Progenitor cell of endocrine pancreas (in vitro differentiated cells): ENCODE measurements at places on chromosomes 5 and 9.

- DNase-seq, result no peak
These were observed 145.5 kb downstream of the PRR16 start for GRCh38 chr5:120609570-120609969.

DNA sequence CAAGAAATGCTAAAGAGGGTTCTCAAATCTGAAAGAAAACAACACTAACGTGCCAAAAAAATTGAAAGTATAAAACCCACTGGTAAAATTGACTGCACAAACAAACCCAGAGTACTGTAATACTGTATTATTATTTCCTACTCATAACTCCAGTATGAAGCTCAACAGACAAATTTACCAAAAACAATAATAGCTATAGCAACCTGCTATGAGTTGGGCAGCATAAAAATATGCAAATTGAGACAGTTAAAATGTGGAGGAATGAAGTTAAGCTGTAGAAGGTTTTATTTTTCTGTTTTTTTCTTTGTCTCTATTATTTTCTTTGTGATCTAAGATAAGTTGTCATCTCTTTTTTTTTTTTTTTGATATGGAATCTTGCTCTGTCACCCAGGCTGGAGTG is 15.7 kb downstream of the KIF4B start:
- no peak for DNase-seq

- DNase-seq, result no peak
These were observed 203.6 kb downstream of the ALDH1A1 start for GRCh38 chr9:72749276-72749675.

GRCh38 chr5:133841831-133842750 is 126.3 kb downstream of the C5orf15 start:
- no peak for DNase-seq

DNA sequence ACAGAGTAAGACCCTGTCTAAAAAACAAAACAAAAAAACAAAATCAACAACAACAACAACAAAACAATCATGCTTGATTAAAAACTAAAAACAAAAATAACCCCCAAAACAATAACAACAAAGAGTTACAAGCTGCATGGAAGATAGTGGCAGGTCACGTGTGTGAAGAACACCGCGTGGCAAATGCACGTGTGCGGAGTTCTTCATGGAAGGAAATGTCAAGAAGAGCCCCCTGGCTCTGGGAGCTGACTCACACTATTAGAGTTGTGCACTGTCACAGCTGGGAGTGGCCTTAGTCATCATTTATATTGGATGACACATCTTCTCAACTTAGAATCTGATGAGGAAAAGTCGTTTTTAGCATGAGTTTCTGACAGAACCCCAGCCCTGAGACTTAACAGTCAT is 110.5 kb downstream of the JMY start:
- DNase-seq, result no peak

DNA sequence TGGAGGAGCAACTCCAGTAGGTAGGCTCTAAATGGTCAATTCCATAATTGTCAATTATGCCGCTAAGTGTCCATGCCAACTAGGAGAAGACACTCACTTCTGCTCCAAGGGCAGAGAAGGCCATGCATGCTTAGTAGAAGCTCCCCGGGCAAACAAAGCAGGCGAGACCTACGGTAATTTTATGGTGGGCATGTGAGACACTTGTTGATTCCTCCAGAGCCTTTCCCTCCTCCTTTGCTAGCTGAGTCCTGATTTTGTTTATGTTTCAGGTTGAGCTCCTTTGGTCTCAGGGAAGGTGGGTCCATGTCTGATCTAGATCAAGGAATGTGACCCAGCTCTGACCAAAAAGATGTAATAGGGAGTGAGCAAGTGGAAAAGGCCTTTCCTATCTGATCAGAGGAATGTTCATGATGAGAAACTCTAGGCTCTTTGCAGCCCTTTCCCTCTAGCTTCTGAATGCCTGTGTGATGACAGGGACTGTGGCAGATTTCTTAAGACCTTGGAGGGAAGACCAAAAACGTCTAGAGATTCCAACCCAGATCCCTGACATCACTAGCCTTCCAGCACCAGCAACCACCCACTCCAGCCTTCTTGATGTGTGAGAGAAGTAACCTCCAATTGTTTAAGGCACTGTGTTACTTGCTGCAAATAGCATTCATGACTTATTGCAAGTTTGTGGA is 7.7 kb upstream of the CPEB4 start:
- no peak for DNase-seq

DNA sequence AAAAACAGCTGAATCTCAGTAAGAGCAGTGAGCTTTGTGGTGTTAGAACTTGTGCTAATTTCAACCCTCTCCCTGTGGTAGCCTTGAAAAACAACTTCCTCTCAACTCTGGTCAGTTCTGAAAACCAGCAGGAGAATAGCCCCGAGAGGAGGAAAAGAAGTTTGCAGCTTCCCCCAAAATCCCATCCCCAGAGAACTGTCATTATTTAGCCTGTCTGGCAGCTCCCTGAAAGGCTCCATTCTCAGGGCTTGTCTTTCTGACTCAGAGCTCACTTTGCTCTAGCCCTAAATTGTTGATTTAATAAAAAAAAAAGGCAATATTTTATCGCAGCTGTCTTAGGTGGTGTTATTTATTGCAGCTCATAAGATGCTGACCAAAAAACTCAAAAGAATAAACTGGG is 11.4 kb upstream of the SLC45A2 start:
- no peak for DNase-seq

DNA sequence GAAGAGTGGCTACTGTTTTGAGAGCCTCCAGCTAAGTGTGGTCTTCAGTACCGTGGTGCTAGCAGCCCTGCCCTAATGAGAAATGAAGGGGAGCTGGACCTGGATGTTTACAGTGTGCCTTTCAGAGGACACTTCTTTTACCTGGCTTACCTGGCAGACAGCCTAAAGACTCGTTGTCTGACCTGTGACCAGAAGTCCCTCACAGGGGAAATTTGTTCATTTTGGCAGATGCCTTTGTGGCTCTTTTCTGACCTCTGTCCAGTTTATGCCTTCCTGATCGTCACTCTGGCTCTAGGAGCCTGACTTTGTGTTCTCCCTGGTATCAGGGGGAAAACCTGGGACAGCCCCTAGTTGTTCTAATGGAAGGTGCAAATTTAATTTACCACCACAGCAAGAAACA is 475.1 kb downstream of the DMRTA1 start:
- no peak for DNase-seq

DNA sequence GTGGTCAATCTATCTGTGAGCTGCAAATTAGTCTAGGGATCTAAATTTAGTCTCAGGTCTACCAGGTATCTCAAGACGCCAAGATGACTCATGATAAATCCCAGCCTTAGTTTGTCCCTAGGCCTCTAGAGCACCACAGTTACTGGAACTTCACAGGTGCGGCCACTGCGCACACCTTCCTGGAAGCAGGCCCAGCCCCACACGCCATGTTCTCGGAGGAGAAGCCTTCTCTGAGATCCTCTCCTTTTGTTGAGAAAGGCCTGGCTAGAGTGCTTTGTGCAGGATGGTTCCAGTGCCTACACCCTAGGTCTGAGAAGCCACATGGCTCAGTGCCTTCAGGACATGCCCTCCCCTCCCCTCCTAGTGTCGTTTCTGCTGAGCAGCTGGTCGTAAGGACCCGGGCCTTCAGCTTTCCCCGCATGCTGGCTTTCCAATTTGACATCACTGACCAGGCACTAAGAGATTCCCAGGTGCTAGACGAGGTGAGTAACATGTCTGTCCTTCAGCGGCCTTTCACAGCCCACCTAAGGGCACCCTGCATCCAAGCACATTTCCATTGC is 51.9 kb downstream of the IPPK start:
- no peak for DNase-seq

DNA sequence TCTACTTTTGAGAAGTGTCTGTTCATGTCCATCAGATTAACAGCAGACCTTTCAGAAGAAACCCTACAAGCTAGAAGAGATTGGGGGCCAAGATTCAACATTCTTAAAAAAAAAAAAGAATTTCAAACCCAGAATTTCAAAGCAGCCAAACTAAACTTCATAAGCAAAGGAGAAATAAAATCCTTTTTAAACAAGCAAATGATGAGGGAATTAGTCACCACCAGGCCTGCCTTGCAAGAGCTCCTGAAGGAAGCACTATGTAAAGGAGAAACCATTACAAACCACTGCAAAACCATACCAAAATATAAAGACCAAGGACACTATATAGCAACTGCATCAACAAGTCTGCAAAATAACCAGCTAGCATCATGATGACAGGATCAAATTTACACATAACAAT is 124.6 kb upstream of the PDE4D start:
- no peak for DNase-seq

- DNase-seq, result no peak
These were observed 551.7 kb downstream of the RAB3C start for GRCh38 chr5:59134471-59135163.

GRCh38 chr9:117359910-117360309 is 54.9 kb downstream of the ASTN2 start:
- no peak for DNase-seq

- no peak for DNase-seq
These were observed 33.7 kb downstream of the BTNL8 start for GRCh38 chr5:180932660-180933059.

- no peak for DNase-seq
These were observed 242.2 kb downstream of the PJA2 start for GRCh38 chr5:109167586-109167985.

DNA sequence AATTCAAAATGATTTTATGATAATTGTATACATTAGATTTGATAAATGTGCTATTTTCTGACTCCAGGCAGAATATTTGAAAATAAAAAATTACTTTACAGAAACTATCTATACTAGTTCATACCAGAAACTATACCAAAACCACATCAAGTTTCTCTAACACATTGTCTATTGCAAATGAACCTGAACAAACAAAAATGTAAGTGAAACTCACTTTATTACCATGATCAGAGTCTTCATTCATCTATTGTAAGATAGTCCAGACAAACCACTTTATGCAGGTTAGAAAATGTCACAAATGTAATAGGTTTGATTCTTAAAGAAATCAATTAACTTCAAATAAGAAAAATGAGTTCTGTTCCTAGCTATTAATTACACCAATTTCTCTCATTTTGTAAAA is 99.4 kb downstream of the OXCT1 start:
- DNase-seq, result no peak

- DNase-seq, result no peak
These were observed 16.3 kb downstream of the KLF9 start for GRCh38 chr9:70398145-70398556.

- DNase-seq, result no peak
These were observed 272.4 kb downstream of the ARRDC3 start for GRCh38 chr5:91110686-91111085.

GRCh38 chr9:28762167-28762566 is 1188.9 kb upstream of the C9orf72 start:
- DNase-seq, result no peak

DNA sequence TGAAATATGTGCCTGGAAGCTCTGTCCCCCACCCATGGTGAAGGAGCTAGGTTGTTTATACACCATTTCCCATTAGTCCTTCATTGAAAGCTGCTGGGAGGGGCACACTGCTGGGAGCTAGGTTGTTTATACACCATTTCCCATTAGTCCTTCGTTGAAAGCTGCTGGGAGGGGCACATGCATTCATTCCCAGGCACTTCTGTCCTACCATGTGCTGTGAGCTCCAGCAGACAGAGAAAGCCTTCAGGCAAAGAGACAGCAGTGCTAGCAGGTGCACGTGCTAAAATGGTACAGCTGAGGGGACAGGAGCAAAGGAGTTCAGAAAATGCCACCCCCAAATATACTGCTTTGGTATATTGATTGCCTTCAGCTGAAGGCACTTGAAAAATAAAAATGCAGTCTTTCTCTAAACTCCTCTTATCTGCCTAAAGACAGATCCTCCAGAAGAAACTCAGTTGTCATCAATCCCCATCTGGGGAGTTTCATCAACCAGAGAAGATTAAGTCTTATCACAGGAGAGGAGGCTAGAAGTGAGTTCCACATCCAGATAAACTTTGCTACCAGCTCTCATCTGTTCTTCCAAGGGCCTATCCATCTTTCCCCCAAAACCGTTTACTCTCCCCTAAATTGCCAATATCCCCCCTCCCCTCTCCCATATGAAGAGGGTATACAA is 27.7 kb upstream of the DAPK1 start:
- DNase-seq, result no peak

GRCh38 chr9:91047993-91048607 is 246.5 kb downstream of the SYK start:
- DNase-seq, result no peak

GRCh38 chr5:53087171-53087570 is 22.4 kb downstream of the MOCS2 start:
- DNase-seq, result no peak

GRCh38 chr5:36870399-36871040 is 6.0 kb upstream of the NIPBL start:
- no peak for DNase-seq

DNA sequence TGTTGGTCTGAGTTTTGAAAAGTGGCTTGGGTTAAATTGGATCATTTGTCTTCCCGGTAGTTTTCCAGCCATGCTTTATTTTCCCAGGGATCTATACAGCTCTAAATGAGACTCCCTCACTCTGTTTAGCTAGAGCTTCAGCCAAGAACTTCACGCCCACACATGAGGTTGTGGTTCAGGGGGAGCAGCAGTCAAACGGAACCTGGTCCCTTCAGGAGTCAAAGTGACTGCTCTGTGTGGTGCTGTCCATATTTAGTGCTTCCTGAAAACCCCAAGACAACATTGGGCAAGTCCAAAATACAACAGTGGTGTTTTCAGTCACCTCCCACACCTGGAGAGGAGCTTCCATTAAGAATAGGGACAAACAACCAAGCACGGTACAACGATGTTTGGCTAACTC is 90.5 kb downstream of the ANKH start:
- no peak for DNase-seq

GRCh38 chr5:43141211-43141610 is 20.5 kb downstream of the ZNF131 start:
- no peak for DNase-seq

GRCh38 chr9:93110311-93110855 is 14.4 kb downstream of the CARD19 start:
- no peak for DNase-seq

GRCh38 chr5:9497347-9497746 is 48.5 kb downstream of the SEMA5A start:
- no peak for DNase-seq

- DNase-seq, result no peak
These were observed 34.6 kb downstream of the SKIC3 start for GRCh38 chr5:95520206-95520605.
